ENCODE measurements at places on chromosomes 7 and 10.

GRCh38 chr7:106216517-106216922 lies 68.3 kb downstream of the NAMPT start:
- peak; percentile 82 for DNase-seq

DNA sequence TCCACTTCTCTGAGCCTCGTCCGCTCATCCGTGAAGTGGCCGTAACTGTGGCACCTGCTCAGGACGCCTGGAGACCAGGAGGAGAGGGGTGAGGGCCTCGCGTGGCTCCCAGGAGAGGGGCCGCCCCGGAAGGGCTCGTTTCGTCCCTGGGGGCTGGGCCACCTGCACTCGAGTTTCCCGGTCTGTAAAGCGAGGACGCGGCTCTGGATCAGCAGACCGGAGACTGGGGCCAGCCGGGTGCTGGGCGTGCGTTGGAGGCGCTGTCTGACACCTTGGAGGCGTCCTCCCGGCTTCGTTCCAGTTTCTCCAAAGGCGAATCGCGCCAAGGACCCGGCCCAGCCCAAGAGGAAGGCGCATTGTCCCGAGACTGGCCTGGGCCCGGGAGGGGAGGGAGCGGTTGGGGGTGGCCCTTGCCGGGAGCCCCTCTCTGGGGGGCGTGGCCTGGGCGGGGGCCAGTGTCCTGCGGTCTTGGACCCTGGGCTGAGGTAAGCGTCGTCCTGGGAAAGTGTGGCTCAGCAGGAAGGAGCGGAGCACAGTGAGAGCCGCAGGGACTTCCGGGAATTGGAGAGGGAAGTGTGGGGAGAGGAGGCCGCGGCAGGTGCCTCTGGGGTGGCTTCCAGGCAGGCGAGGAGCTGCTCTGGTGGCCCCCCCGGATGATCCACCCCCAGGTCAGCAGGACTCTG lies 89.6 kb downstream of the FOXL3 start:
- no peak for DNase-seq

DNA sequence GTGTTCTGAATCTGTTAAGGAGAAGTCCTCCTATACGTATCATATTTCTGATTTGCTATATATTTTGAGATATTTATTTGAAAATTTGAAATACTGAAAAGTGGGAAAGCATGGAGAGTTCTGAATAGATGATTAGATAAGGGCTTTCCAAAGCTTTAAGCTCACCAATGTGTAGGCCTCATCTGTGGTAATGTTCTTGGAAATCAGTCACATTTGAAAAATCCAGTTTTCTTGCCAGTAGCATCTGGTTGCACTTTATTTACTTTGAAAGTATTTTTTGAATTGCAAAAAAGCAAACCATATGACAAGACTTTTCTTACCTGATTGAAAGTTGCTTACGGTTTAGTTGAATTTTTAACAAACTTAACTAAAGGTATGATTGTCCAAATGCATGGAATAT lies 21.7 kb downstream of the ADD3 start:
- no peak for DNase-seq

DNA sequence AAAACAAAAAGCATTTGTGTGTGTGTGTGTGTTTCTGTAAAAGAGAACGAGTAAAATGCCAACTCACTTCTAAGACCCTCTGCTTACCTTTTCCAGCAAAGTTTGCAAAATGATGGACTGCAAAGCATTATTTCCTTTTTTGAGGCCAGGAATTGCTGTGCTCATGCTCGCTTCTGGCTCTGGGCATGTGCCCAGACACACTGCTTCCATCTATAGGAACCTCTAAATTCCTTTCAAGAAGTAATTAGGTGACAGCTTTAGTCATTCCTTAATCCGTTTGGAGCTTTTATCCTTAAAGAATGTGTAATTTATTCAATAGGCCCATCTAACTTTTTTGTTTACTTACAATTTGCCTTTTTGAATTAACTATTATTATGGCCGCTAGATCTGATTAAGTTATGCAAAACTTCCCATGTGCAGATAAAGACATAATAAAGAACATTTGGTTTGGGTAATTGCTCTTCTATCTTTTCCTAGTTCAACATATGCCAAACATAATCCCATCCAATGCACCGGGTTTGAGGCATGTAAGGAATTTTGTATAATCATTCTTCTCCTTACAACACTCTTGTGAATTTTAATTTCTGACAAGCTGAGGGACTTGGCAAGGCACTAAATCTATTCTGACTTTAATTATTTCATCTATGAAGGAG lies 34.7 kb downstream of the A1CF start:
- no peak for DNase-seq

- DNase-seq = no peak
Measured at GRCh38 chr7:68622500-68622899, 975.8 kb upstream of the AUTS2 start.

DNA sequence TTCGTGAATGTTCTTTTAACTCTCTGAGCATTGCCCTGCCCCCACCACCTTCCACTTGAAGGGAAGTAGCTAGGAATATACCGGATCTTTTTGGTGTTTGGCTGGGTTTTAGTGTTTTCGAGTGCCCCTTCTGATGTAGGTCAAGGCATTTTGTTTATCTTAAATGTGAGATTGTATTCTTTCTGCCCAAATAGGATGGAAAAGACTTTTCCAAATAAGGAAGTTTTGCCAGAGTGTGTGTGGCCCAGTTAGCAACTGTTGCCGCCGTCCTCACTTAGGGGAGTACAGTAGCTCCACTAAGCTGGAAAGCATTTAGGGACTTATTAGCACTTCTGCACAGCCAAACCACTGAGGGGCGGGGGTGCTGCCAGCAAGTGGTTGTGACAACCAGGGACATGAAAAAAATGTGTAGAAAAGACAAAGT lies 29.8 kb upstream of the VCL start:
- no peak for DNase-seq

- DNase-seq = peak; percentile 67
Measured at GRCh38 chr10:94052866-94053791, 59.4 kb downstream of the PLCE1 start.

GRCh38 chr7:128099204-128099671 lies 68.0 kb upstream of the LRRC4 start:
- DNase-seq = peak; percentile 3

GRCh38 chr7:128738570-128739047 lies 550 bp upstream of the CALU start:
- DNase-seq = no peak

- DNase-seq = no peak
Measured at GRCh38 chr10:267705-268104, 132.4 kb downstream of the ZMYND11 start.

- no peak for DNase-seq
Measured at GRCh38 chr10:3002304-3002703, 65.0 kb upstream of the PFKP start.

GRCh38 chr7:140881507-140882228 lies 43.1 kb downstream of the BRAF start:
- no peak for DNase-seq

DNA sequence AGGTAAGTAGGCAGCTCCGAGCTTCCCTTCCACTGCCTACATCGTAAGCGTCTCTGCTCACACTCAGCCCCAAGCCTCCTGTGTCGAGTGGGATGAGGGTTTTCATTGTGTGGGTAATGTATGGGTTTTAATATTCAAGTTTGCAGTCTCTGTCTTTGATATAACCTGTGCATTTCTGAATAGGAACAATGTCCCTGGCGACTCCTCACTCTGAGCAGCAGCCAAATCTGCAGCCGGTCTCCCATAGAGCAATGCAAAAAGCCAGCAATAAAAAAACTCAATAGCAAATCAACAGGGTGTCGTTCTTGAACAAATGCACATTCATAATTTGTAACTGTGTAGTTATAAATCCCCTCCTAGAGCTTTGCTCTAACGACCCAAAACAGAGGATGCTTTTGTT lies 33.4 kb downstream of the PPP1R17 start:
- no peak for DNase-seq

- no peak for DNase-seq
Measured at GRCh38 chr10:27770181-27770580, 24.6 kb upstream of the MKX start.
